OCI-M1 (cell line): ENCODE measurements at places on chromosomes 7 and 10.

GRCh38 chr7:90473814-90474213 lies 4.4 kb downstream of the PTTG1IP2 start:
- DNase-seq: no peak

DNA sequence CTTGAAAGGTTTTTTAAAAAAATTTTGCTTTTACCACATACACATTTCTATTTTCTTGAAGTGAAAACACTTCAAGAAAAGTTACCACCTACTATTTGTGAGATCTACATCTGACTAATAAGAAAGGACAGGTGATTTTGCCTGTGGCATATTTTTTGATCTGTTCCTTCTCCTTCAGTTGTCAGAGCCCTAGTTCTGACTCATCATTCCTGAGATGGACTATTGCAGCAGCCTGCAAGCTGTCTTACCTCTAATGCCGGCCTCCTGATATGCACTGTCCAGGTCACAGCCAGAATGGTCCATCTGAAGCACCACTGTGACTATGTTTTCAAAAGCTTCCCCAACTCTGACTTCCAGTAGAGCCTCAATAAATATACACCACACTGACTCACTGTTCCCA lies 28.2 kb upstream of the ANK3 start:
- DNase-seq: no peak

DNA sequence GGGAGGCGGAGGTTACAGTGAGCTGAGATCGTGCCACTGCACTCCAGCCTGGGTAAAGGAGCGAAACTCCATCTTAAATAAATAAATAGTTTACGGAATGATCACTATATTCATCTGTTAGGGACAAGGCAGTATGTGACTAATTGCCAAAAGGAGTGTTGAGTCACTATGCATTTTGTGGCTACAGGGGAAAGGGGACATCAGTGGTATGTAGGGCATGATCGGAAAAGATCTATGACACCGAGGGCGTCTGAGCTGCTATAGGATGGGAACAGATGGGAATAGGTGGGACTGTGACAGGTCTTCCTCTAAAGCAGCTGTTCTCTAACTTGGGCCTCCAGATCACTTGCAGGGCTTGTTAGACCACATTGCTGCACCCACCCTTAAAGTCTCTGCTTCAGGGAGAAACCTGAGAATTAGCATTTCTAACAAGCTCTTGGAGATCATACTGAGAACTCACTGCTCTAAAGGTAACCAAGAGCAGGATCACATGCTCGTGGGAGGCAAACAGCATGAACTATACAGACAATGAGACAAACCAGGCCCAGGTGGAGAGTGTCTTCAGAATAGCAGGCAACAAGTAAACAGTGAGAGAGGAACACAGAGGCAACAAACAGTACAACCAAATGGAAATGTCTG lies 65.1 kb upstream of the ITGA8 start:
- DNase-seq: no peak

DNA sequence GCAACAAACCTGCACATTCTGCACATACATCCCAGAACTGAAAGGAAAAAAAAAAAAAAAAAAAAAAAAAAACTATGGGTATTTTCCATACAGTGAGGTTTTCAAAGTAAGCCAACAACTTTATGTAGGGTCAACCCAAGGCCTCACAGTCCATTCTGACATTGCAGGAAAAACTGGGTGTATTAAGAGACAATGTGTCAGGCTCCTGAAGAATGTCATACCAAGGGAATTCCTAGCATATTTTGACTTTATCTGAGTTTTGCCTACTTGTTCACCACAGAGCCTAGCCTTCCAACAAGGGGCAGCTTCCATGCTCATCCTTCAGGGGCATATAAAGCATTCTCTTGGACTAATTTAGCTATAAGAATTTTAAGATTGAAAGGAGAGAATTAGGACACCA lies 368.9 kb downstream of the PLXDC2 start:
- DNase-seq: no peak

DNA sequence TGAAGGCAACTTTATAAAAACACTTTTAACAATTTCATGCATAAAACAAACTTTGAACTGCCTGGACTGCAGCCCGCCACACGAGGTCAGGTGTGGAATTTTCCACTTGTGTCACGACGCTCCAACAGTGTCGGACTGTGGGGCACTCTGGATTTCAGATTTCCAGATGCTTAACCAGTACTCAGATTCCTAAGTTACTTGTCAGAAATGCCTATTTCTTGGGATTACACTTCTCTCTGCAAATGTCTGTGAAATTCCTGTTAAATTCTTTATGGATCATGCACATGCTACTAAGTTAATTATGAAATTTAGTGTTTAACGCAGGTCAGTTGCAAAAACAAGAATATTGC lies 473 bp upstream of the GPER1 start:
- DNase-seq: no peak

DNA sequence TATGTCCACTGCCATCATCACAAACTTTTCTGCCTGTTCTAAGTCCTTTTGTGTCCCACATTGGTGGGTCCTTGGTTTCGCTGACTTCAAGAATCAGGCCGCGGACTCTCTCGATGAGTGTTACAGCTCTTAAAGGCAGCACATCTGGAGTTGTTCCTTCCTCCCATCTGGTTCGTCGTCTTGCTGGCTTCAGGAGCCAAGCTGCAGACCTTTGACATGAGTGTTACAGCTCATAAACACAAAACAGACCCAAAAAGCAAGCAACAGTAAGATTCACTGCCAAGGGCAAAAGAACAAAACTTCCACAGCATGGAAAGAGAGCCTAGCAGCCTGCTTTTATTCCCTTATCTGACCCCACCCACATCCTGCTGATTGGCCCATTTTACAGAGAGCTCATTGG lies 30.2 kb downstream of the ASNS start:
- no peak for DNase-seq

DNA sequence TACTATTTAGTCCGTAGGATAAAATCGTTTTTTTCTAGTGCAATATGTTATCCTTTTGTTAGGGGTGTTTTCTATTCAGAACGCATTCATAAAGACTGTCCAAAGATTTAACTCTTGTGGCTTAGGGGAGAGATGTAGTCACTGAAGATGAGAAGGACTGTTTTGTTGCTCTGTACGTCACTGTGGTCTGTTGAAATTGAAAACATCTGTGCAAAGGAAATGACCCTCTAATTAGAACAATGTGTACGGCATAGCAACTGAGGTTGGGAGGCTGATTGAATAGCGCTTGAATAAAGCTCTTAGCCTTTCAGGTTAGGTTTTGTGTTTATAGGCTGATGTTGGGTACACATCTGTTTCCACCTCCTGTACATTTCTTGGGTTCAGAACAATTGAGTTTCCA lies 453.4 kb upstream of the AKR1E2 start:
- DNase-seq: no peak

GRCh38 chr10:75919913-75920312 lies 488.5 kb downstream of the LRMDA start:
- no peak for DNase-seq

GRCh38 chr10:105354010-105354409 lies 712.9 kb downstream of the SORCS3 start:
- DNase-seq: no peak

- no peak for DNase-seq
Measured at GRCh38 chr10:101038484-101038883, 7.5 kb downstream of the SFXN3 start.

DNA sequence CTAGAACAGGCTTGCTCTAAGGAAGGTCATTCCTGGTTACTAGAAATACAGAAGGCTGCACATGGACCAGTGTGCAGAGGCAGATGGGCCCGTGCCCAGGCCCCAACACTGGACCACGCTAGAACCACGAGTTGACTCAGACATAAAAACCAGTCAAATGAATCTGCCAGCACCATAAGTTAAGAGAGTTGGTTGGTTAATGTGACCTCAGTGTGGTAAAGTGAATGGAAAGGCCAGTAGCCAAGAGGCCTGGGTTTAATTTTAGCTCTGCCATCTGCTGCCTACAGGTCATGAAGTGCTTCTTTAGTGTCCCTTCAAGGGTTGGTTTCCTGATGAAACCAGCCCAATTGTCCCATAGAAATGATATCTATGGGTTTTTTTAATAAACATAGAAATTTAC lies 329.6 kb upstream of the NRP1 start:
- no peak for DNase-seq

- DNase-seq: no peak
Measured at GRCh38 chr10:35691522-35692236, 49.6 kb upstream of the FZD8 start.

DNA sequence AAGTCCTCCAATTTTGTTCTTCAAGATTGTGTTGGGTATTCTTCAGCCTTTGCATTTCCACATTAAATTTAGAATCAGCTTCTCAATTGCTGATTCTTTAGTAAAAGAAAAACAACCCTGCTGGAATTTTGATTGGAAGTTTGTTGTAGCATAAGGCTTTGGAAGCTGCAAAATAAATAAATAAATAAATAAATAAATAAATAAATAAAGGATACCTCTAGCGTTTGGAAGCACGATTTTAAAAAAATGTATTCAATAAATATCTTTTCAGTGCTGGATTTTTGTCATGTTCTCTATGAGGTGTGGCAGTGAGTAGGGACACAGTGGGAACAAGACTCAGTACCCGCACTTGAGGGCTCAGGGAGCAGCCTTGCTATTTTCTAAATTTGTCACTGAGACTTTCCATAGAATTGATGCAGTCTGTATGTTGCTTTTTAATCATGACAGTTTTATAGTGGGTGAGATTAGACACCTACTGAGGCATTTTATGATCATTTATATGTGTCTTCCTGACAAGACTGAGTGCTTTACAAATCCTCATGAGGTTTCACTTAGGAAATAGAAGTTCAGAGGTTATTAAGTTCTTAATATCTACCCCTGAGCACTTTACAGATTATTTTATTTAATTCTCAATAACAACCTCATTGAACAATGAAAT lies 22.3 kb upstream of the COMMD3 start:
- DNase-seq: no peak

DNA sequence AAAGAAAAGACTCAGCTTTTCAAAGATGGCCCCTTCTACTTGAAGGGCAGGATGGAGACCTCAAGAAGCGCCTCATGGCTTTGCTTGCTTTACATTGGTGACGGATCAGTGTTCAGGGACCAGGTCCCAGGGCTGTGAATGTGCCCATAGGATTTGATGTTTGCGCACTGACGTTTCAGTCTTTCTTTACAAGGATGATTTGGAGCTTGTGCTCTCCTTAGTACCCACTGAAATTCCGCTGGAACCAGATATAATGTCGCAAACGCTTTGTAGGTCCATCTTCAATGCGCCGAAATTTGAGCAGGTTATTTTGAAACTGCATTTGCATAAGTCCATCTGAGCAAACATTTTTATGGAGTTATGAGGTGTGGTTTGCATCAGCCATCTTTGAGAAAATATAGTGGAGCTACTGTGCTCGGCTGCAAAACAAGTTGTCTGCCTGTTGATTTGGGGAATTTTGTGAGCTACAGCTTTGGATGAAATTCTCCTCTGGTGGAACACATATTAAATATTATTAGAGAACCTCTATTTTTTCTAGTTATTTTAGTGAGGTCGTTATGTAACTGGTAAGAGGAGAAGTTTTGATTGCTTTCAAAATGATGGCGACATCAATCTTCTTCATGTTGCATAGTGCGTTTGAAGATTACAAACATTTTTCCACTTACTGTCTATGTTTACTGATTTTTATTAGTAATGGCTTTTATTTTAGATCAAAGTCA lies 2.4 kb downstream of the RBM20 start:
- DNase-seq: no peak

GRCh38 chr10:4557469-4557868 lies 268.5 kb upstream of the AKR1E2 start:
- DNase-seq: no peak
